Activated CD4-positive, alpha-beta memory T cell treated with anti-CD3 and anti-CD28 coated beads, Interleukin-2, amount 10 ng/mL, durations not matched to agents 7 days and 5 days (primary cell): ENCODE measurements at places on chromosomes 6 and 20. TPM values are rescaled to one million over a fixed set of nuclear protein-coding genes. Genes with fewer than 3 reads are reported as not detected.

- DNase-seq, result no peak
These were observed 78.4 kb downstream of the GFRAL start for GRCh38 chr6:55405474-55406235.

DNA sequence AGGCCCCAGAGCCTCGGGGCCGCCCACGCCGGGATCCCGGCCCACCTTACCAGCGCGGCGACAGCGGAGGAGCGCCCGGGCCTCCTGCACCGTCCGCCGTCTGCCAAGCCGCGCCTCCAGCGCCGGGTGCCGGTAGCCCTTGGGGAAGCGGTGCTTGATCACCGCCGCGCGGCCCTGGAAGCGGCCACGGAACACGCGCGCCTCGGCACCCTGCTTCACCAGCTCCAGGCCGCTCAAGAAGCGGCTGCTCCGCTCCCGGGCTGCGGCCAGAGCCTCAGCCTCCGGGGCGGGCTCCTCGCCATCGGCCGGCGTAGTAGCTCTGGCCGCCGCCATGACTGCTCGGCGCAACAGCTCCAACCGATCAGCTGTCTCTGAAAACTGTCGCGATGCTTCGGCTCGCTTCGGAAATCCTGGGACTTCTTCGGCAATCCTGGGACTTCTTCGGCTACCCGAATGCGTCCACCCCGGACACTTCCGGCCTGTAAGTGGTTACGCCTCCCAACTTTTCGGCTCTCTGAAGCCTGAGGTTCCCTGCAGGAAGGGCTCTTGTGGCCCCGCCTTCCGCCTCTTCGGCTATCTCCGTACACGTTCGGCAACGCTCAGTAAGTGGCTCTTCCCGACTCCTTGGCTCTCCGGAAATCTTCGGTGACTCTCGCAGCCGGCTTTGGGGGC lies at the start of gene TP53RK:
Gene TP53RK, minus strand, starts transcription at position 363 of the 672 bp plus-strand sequence. Its CDS starts 30 bp downstream, at position 333.
- DNase-seq, result peak; percentile 97

DNA sequence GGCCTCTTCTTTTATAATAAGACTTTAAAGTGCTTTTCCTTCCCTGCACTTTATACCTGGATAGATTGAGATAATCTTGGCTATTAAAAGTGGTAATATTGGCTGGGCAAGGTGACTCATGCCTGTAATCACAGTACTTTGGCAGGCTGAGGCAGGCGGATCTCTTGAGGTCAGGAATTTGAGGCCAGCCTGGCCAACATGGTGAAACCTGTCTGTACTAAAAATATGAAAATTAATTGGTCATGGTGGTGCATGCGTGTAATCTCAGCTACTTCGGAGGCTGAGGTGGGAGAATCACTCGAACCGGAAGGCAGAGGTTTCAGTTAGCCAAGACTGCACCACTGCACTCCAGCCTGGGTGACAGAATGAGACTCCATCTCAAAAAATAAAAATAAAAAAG lies 197.1 kb upstream of the RGS17 start:
- no peak for DNase-seq

DNA sequence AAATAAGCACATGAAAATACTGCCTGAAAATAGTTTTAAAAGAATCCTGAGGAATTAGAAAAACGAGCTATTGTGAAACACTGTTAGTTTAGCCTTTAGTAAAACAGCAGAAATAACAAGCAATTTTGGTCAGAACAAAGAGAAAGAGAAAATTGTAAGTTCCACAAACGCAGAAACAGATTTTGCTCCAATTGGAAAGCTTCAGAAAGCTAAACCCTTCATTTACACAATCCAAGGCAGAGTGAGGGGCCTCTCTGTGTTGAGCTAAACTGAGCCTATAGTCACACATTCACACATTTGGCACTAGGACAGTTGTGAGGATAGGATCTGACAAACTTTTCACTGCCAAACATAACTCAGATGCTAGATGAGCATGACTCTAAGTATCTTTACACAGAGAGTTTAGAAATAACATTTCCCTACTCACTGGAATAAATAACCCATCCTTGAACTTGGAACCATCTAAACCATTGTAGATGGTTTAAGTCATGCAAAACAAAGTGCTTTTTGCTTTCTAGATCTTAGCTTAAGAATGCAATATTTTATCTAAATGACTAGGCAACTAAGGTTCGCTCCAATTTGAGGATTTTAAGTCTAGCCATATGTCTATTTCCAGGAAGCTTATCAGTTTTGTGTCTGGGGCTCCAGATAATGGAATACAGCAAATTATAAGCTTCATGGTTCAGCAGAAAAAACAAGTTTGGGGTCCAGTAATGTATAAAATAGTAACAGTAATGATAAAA lies 122.6 kb downstream of the SGK1 start:
- no peak for DNase-seq

DNA sequence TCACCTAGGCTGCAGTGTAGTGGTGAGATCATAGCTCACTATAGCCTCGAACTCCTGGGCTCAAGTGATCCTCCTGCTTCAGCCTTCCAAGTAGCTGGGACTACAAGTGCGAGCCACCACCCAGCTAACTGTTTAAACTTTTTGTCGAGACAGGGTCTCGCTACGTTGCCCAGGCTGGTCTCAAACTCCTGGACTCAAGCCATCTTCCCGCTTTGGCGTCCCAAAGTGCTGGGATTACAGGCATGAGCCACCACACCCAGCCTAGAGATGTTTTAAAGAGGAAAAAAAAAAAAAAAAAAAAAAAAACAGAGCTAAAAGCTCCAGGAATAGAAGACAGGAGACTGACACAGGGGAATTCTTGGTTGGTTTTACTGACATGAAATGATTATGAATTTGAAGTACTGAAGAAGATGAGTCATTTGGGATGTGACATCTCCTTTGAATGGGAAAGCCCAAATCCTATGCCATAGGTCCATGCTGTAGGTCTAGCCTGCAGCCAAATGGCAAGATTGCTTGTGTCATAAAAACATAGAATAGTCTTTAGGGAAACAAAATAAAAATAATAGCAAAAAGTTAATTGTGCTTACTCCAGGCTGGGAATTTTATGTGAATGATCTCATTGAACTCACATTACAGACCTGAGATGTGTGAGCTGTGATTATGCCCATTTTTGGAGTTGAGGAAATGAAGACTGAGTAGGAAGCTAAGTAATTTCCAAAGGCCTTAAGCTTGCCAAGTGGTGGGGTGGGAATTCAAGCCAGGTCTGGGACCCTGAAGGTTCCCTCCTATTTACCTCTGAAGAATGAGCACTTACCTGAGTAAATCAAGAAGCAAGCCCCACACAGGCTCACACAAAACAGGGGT lies 24.3 kb upstream of the NHSL1 start:
- no peak for DNase-seq

DNA sequence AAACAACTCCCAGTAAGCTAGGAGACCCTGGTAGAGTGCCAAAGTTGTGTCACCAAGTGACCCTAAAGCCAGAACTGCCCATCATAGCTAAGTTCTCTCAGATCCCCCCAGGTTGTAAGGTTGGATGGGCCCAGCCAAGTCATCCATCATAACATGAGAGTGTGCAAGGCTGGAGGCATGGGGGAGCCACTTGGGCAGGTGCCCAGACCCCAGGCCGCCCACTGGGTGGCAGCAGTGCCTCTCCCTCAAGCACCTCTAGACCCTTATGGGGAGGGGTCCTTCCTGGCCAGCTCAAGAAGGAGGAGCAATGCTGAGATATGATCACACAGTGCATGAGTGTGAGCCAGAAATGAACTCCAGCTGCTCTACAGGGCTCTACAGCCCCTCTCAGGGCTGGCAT lies 154.5 kb downstream of the MYLK4 start:
- no peak for DNase-seq

GRCh38 chr20:34881689-34882088 lies 5.3 kb downstream of the ACSS2 start:
- DNase-seq, result no peak

DNA sequence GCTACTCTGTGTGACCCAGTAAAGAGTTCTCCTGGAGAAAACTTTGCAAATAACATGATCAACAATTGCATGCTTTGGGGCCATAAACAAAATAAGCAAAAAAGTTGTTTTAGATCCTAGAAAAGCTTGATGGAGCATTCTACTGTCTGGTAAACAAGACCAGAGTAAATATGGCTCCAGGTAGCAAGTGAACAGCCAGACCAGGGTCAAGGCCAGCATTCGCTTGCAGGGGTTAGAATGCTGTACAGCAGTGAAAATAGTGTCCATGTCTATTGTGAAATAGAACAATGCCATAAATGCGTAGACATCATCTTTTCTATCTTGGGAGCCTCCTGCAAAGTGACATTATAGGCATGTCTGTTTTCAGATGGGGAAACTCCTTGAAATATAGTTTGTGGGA lies 216.7 kb downstream of the PLCB4 start:
- DNase-seq, result no peak

The ZSCAN23 gene
- total RNA-seq, result 0.38 TPM

The NRN1 gene
- 4.1 TPM for total RNA-seq

The HLA-DPA1 gene
- total RNA-seq, result 173 TPM

The PSMB8 gene
- 401 TPM for total RNA-seq
